Right lung (tissue), 10 donors: ENCODE measurements at places on chromosomes 16 and 17. TPM values are rescaled to one million over a fixed set of nuclear protein-coding genes. Genes with fewer than 3 reads are reported as not detected.

RHBDF2 gene
- 4.9 TPM for polyA plus RNA-seq

DNA sequence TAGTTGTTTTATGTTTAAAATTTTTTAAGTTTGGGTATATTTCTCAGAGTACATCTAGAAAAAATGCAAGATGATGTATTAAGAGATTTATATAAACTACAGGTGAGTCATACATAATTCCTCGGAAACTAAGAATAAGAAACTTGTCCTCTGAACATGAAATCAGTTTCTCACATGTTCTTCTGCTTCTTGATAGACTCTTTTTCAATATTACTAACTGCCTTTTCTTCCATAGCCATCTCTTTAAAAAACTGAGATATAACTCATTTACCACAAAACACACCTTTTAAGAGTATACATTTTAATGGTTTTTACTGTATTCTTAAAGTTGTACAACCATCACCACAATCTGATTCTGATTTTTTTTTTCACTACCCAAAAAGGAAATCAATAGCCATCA lies 238.4 kb upstream of the AXIN2 start:
- no peak for DNase-seq

- DNase-seq, result no peak
These were observed 42.4 kb downstream of the SYT17 start for GRCh38 chr16:19210280-19210924.

DNA sequence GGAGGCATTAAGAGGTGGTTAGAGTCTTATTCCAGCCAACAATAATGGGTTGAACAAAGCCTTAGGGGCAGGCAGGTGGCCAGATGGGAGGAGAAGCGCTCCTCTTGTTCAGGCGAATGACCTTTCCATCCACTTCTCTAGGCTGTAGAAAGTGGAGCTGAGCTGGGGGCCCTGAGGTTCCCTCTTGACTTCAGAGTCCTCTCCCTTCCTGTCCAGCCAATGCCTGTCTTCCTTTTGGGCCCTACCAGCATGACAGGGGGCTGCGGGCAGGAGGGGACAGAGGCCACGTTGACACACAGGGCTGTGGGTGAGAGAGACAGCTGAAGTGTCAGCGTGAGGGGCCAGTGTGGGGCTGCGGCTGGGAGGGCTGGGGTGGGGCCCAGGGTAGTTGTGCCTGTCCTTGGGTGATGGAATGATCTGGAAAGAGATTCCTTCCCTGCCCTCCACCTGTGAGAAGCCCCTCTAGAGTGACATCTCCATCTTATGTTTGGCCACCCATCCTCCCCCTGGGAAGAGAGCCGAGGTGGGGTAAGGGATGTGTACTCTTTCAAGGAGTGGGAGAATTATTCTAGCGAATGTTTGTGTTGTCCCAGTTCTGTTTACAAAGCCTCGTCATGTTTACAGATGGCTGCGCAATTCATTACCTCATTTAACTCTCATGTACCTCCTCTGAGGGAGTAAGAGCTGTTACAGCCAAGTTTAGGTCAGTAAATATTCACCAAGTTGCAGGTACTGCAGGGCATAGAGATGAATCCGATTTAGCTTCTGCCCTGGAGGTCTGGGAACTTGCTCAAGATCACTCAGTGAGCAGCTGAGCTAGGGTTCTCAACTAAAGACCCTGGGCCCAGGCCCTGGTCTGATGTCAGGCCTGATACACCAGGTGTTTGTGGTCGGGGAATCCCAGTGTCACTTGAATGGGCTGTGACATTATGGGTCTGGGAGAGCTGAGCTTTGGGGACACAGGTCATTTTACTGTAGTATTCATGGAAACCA lies 3.3 kb downstream of the ERBB2 start:
- no peak for DNase-seq

GRCh38 chr17:41308251-41308917 lies 725 bp downstream of the KRTAP16-1 start:
- DNase-seq, result no peak
